Activated naive CD4-positive, alpha-beta T cell treated with anti-CD3 and anti-CD28 coated beads, Interleukin-2, amount 50 U/mL, for 16 hours (primary cell): ENCODE measurements at places on chromosomes 12 and 14.
A peak's percentile ranks its signal among the peaks of the same experiment; 100 is the strongest.

DNA sequence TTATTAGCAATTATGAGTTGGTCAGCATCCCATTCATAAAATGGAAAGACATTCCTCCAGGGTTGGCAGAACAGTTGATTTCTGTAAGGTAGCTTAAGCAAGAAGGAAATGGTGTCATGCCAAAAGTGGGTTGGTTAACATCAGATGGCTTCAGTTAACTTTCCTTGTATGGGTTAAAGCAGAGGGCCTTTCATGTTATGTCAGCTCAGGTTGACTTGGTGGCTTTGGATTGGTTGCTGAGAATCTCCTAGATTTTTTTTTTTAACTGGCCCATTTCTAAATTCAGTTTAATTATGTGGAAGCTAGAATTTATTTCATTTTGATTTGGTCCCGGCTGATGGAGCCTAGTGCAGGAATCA lies 87.8 kb downstream of the BBS10 start:
- DNase-seq, result no peak

DNA sequence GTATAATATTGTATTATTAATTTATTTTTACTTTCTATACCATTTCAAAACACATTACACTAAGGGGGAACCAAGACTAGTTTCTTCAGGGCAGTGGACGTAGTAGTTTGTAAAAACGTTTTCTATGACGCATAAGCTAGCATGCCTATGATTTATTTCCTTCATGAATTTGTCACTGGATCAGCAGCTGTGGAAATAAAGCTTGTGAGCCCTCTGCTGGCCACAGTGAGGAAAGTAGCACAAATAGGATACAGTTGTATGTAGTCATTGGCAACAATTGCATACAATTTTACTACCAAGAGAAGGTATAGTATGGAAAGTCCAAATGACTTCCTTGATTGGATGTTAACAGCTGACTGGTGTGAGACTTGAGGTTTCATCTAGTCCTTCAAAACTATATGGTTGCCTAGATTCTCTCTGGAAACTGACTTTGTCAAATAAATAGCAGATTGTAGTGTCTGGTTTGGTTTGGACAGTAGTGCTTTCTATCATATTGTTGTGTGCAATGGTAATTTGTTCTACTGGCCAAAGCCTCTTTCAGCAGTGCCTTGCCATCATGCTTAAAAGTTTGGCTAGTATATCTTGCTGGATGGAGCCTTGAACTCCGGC lies 24.3 kb upstream of the PLEKHD1 start:
- DNase-seq, result peak; percentile 56

GRCh38 chr12:14928931-14929330 lies 9.4 kb downstream of the ERP27 start:
- no peak for DNase-seq

DNA sequence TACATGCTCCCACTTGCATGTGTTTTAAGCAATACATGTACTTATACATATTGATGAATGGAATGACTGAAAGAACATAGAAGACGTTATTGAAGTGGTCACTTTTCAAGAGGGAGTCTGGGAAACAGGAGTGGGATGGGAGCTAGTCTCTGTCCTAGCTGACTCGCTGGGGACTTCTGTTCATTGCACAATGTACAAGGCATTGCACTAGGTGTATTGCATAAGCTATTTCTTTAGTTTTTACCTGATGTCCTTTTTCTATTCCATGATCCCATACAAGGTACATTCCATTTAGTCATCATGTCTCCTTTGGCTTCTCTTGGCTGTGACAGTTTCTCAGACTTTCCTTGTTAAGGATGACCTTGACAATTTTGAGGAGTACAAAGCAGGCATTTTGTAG lies 4.0 kb upstream of the MYO1H start:
- DNase-seq, result no peak

- DNase-seq, result peak; percentile 64
Observed at GRCh38 chr14:24052656-24053547, 1.1 kb downstream of the CARMIL3 start.

DNA sequence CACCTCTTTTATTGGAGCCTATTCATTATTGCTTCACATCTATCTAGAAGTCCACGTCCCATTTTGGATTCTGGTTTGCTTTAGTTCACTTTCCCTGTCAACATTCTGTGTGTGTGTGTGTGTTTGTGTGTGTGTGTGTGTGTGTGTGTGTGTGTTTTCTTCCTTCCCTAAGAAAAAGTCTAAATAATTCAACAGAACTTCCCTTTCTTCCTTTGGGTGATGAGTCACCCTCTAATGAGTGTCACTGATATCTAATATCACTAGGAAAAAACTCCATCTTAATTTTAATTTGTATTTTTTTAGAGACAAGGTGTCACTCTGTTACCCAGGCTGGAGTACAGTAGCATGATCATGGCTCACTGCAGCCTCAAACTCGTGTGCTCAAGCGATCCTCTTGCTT lies 234.2 kb downstream of the TTC8 start:
- DNase-seq, result no peak

DNA sequence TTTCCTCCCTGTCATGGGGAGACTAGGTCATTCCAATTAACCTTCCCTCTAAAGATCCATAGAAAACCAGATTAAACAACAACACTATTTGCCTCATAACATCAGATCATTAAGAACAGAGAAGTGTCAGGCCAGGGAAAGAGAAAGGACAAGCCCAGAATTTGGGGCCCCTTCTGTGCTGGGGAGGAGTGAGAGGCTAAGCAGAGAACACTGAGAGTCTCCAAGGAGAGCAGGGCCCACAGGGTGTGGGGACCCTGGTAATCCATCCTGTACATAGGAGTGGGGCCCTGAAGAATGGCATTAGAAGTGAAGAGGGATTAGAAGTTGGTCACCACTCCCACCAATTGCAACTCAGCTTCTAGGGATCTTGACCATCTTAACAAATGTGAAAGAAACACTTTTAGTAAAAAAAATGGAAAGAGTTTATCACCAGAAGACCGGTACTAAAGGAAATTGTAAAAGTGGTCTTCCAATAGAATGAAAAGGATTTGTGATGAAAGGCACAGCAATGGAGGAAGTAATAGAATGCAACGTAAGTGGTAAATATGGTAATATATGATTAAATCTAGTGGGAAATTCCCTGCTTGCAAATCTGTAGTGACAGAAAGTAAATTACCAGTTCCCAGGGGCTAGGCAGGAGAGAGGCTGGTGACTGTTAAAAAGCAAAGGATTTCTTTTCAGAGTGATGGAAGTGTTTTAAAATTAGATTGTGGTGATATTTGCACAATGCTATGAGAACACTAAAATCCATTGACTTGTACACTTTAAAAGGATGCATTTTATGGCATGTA lies 14.0 kb upstream of the TMTC1 start:
- no peak for DNase-seq

GRCh38 chr12:95571369-95571768 lies 20.1 kb upstream of the USP44 start:
- DNase-seq, result no peak

- DNase-seq, result no peak
Observed at GRCh38 chr12:121224591-121224990, 14.7 kb downstream of the P2RX4 start.

- no peak for DNase-seq
Observed at GRCh38 chr12:125271892-125272291, 206.7 kb downstream of the AACS start.

GRCh38 chr14:89485264-89485663 lies 68.2 kb upstream of the FOXN3 start:
- DNase-seq, result no peak

DNA sequence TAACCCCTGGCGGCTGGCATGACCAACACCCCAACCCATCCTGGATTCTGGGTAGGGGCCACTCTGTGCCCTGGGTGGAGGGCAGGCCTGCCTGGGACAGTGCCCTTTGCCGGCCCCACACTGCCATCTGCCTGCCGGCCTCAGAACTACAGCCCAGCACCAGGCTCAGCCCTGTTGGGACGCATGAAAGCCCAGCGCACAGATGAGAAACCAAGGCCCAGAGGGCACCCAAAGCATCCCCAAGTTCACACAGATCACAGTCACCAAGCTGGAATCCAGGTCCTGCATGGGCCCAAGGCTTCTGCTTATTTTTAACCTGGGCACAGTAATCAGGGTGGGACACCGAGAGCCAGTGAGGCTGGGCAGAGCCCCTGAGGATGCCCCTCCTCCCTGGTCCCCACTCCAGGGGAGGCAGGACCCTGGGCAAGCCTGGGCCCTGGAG lies 26.2 kb downstream of the RFLNA start:
- peak; percentile 68 for DNase-seq

DNA sequence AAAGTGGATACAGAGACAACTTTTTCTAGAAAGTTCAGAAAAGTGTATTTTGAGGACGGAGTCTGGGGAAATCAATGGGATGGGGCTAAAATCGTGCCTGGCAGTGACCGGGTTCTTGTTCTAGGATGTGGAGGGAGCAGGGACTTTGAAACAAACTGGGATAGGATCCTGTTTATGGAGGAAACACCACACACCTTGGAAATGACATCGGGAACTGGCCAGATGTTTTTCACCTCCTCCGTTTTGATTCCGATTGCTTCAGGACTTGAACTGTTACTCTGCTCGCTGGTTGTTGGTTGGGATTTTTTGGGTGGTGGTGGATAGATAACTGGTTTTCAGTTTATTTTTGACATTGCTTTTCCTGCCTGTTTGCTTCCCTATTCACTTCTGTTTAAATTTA lies 506 bp downstream of the EMP1 start:
- no peak for DNase-seq

- no peak for DNase-seq
Observed at GRCh38 chr14:56341766-56342493, 223.7 kb downstream of the PELI2 start.

DNA sequence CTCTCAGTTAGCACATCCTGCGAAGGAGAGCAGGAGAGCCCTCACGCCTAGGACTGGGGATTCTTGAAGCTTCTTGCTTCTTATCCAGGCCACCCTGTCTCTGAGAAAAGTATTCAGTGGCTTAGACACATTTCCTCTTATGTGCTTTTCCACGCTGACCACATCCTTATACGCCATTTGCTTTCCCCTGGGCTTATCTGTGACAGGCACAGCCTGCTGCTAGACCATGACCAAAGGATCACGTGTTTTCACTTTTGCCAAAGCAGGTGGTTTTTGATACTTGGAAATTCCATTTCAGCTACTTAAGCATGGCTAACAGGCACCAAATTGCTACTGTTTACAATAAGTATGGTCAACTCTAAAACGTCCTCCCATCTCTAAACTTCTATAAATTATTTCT lies 587.4 kb downstream of the AACS start:
- no peak for DNase-seq

DNA sequence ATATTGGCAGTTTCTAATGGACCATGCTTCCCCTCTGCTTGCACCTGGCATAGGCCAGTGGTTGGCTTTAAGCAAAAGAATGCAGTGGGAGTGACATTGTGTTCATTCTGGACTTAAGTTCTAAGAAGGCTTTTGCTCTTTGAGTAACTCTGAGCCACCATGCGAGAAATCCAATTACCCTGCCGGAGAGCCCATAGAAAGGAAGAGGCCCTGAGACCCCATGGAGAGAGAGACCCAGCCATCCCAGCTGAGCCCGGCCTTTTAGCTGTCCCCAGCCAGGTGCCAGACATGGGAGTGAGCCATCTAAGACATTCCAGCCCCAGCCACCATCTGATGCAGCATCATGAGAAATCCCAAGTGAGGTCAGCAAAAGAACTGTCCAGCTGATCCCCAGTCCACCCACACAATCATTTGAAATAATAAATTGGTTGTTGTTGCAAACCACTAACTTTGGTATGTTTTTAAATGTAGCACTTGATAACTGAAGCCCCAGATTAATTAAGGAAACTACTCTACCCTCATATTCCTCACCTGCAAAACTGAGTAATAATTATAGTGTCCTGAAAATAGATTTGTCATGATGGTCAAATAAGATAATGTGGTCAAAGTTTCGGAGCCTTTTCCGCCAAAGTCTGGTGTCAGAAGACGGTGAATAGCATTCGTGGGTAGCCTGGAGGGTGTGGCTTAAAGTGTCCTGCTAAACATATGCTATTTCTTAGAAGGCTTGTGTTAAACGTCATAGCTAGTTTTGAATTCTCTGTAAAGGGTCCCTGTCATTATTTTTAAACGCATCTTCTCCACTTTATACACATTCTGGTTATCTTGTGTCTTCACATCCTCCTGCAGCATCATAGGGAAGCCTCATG lies 166.6 kb upstream of the PELI2 start:
- DNase-seq, result no peak

GRCh38 chr14:104681689-104682074 lies 7.7 kb upstream of the INF2 start:
- DNase-seq, result no peak

DNA sequence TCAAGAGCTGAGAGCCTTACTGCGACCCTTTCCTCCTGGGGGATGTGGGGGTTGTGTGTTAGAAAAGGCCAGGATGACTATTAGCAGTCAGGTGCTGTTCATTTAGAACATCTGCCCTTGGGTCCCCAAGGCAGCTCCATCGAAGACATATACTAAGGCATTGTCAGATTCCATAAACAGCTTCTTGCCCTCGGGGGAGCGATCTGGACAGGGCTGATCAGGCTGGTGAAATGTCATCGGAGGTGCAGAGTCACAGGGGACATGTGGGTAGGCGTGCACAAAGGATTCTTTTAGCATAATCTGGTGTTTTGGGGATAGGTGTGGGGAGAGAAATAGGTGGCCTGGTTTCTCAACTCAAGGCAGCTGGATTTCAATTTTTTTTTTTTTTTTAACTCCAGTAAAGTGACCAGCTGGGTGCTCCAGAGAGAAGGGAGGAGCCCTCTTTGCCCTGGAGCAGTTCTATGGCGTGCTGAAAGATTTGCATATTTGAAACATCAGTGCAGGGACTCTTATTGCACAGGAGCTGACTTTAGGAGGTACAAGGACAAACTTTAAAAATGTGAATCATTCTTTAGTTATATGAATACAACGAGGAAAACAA lies 160.1 kb downstream of the SUDS3 start:
- no peak for DNase-seq

GRCh38 chr12:64061868-64062375 lies 160.2 kb downstream of the KICS2 start:
- DNase-seq, result no peak

DNA sequence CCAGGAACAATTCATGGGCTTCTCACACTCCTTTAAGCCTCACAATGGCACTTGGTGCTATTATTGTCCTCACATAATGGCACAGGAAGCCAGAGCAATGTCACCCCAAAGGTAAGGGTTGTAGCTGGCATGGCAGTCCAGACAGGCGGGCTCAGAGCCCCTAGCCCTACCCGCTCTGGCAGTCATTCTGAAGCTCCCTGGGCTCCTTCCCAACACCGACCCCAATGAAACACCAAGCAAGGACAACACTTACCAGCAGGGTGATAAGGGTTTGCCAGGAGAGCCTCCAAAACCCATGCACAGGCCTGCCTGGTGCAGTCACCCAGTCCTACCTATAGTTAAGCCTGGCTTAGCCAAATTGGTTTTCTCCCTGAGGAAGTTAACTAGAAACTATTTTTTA lies 30.8 kb downstream of the MAX start:
- DNase-seq, result no peak

GRCh38 chr12:7212678-7213077 lies 23.2 kb downstream of the PEX5 start:
- no peak for DNase-seq

DNA sequence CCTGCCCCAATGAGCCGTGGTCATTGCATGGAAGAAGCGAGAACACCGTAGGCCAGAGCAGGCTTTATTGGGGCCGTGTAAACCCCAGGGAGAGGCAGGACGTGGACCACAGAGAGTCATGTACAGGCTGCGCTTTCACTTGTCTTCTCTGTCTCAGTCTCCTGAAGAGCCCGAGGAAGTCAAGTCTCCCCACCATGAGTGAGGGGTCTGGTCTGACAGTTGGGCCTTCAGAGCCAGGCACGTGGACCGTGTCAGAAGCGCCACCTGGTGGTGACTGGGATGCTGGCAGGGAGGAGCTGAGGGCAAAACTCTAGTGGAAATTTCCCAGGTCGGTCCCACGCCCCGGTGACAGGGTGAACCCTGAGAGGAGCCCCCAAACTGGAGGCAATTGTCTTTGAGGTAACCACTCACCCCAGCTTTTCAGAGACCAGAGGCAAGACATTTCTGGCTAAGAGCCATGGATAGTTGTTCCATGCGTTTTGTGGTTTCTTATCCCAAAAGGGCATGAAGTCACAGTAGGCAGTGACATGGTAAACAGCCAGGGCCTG lies 17.4 kb downstream of the RPS6KL1 start:
- peak; percentile 80 for DNase-seq
